ENCODE measurements at places on chromosomes 4 and X. TPM values are rescaled to one million over a fixed set of nuclear protein-coding genes. Genes with fewer than 3 reads are reported as not detected.

KLB gene
- total RNA-seq: not detected

IL3RA gene
- not detected for total RNA-seq

TMPRSS11A gene
- not detected for total RNA-seq

DNA sequence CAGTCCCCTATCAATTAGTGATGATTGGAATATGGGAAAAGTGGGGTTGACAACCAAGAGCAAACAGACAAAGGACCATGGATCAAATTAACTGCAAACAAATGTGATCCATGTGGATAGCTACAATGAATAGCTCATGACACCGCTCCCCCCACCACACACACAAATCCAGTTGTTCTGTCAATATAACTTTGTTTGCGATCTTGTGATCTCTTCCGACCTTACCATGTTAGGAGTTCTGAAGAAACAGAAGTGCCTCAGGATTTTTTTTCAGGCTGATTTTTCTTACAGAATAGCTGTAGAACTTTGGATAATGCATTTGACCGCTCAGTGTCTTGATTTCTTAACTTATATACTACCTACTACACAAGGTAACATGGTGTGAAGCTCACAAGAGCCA, 116.6 kb downstream of the SH2D1A start:
- DNase-seq: no peak

GRCh38 chr4:73831569-73831968, 4.9 kb upstream of the CXCL6 start:
- DNase-seq: peak; percentile 72

DNA sequence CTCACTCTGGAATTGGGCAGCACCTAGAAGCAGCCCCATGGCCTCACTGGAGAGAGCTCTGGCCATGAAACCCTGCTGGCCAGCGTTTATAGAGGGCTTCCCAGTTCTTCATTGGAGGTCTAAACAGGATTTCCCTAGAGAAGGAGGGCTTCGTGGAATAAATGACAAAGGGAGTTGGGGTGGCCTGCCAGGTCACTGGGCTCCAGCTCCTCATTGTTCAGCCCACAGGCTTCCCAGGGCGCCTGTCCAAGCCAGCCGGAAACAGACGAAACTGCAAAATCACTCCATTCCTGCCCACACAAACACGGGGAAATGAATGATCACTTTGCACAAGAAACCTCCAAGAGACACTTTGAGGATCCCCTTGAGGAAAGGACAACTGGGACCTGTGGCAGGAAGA, 189.7 kb downstream of the TSPAN5 start:
- peak; percentile 80 for DNase-seq

DNA sequence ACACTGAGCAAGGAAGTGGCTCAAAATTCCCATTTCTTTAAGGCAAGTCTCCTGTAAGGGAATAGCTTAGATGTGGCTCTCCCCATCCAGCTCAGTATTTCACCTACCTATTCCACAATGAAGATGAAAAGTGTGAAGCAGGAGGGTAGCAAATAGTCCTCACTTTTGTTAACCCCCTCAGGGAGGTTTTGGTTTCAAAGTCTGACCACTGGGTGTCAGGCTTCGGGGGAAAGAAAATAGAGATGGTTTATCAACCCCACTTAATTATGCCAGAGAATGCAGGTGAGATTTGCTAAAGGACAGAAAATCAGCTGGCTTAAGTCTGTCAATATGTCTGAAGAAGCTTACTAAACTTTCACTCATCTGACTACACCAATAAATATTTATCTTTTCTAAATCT, 69.5 kb downstream of the DHX15 start:
- no peak for DNase-seq

GRCh38 chrX:108165383-108166111, 74.0 kb downstream of the ATG4A start:
- peak; percentile 21 for DNase-seq

- no peak for DNase-seq
These were observed 11.1 kb downstream of the STARD8 start for GRCh38 chrX:68658530-68658929.

DNA sequence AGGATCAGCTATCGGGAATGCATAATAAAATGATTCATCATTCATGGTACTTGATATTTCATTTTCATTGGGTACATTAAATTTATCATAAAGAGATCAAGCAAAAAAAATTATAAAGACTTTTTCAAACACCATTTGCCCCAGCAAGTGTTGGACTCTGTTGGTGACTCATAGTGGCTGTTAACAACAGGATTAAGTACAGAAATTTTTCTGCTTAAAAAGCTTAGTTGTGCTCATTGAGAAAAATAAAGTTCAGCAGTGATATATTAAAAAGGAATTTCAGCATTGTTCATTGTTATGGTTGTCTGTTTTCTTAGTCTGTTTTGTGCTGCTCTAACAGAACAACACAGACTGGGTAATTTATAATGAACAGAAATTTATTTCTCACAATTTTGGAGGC, 86.2 kb upstream of the PCDH10 start:
- DNase-seq: peak; percentile 12

GRCh38 chr4:185991770-185992169, 77.2 kb upstream of the TLR3 start:
- DNase-seq: no peak

DNA sequence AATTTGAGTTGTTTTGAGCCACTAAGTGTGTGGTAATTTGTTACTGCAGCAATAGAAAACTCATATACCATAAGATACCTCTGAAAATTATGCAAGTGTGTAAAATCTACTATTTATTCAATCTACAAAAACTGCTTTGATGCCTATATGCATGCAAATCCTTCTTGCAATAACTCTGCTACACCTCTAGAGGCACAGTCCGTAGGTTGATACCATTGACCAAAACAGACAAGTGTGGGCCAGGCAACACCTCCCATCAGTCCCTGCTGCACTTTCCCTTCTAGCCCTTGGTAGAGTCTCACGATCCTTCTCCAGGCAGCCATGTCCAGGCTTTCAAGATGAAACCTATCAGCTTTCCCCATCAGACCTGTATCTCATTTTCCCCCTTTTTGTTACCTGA, 48.8 kb upstream of the FAM9A start:
- no peak for DNase-seq

GRCh38 chrX:129786210-129786651, 6.5 kb downstream of the SASH3 start:
- no peak for DNase-seq

DNA sequence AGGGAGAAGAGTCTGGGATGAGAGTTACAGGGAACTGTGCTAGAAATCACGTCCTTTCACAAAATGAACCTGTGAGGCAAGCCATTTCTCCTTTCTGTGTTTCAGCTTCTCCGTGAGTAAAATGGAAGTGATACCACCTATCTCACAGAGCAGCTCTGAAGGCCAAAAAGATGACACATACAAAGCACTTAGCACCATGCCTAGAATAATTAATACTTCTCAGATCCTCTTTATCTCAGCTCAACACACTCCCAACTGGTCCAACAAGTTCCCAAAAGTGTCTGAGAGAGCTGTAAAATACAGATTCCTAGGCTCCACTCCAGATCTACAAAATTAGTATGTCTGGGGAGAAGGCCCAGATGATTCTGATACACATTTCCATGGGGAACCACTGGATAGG, 38.3 kb downstream of the LHFPL1 start:
- DNase-seq: no peak

All from astrocyte (in vitro differentiated cells and primary cell).